Activated B cell treated with CpG ODN at 0.5 μM for 24 hours (primary cell): ENCODE measurements at places on chromosomes 4 and X.

GRCh38 chr4:25723409-25723808 is 67.8 kb downstream of the SLC34A2 start:
- no peak for DNase-seq

- no peak for DNase-seq
Observed at GRCh38 chr4:139857021-139857420, 191.4 kb downstream of the MGST2 start.

- no peak for DNase-seq
Observed at GRCh38 chrX:46354481-46354880, 190.7 kb downstream of the ZNF674 start.

GRCh38 chr4:53349091-53349491 is 16.8 kb downstream of the SCFD2 start:
- no peak for DNase-seq

GRCh38 chrX:136662104-136662503 is 14.1 kb downstream of the CD40LG start:
- DNase-seq: no peak

GRCh38 chrX:108156082-108156481 is 64.5 kb downstream of the ATG4A start:
- DNase-seq: no peak

GRCh38 chr4:146633471-146633800 is 5.3 kb upstream of the POU4F2 start:
- DNase-seq: no peak

DNA sequence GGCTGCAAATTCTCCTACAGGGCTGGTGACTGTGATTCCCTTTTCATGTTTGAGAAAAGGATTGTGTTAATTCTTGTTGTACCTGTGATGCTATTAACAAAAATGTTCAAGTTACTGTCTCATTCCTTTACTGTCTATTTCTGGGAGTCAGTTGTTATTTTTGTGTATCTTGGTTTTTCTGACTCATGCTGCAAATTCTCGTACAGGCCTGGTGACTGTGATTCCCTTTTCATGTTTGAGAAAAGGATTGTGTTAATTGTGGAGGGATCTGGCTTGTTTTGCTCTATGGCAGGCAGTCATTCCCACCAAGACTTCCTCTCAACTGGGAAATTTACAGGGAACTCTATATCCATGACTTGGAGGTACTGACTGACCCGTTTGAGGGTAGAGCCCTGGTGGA is 693.4 kb upstream of the INTU start:
- no peak for DNase-seq

- DNase-seq: no peak
Observed at GRCh38 chrX:73916931-73917667, 354.1 kb downstream of the CHIC1 start.

DNA sequence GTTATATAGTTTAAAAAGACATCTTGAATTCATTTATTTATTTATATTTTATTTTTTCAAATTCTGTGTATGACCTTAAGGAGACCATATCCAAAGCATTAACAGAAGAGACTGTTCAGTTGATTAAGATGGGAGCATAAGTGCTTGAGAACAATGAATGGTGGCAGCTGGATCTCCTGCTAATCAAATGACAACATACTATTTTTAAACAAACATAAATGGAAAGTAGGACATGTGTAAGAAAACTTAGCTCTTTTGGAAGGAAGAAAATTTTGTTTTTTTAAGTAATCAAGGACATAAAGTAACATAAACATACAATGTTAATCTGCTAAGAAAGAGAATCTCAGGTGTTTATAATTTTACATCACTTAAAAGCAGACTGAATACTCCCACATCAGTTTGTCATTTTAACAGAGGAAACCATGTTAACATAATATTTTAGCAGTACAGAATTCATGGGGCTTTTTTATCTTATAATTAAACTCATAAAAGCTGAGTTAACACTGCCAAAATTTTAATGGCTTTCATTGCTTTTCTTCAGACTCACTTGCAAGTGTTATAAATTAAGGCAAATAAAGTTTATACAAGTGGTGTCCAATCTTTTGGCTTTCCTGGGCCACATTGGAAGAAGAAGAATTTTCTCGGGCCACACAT is 95.1 kb downstream of the MAD2L1 start:
- no peak for DNase-seq

DNA sequence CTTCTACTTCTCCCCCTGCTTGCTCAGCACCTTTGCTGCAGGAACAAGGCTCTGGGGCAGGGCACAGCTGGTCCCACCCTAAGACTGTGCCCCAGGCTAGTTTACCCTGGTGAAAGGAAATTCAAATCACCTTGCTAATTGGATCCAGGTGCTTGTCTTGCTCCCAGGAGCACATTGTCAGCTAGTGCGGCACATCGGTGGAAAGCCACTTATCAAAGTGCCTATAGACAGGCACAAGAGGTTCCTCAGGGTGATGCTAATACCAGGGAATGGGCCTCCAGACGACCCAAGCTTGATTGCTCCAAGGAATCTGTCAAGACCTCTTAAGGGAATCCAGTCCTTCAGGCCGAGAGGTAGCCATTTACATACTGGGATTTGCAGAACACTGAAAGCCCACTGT is 64.5 kb upstream of the PRPS1 start:
- no peak for DNase-seq

GRCh38 chr4:87243426-87244053 is 23.1 kb upstream of the KLHL8 start:
- no peak for DNase-seq

DNA sequence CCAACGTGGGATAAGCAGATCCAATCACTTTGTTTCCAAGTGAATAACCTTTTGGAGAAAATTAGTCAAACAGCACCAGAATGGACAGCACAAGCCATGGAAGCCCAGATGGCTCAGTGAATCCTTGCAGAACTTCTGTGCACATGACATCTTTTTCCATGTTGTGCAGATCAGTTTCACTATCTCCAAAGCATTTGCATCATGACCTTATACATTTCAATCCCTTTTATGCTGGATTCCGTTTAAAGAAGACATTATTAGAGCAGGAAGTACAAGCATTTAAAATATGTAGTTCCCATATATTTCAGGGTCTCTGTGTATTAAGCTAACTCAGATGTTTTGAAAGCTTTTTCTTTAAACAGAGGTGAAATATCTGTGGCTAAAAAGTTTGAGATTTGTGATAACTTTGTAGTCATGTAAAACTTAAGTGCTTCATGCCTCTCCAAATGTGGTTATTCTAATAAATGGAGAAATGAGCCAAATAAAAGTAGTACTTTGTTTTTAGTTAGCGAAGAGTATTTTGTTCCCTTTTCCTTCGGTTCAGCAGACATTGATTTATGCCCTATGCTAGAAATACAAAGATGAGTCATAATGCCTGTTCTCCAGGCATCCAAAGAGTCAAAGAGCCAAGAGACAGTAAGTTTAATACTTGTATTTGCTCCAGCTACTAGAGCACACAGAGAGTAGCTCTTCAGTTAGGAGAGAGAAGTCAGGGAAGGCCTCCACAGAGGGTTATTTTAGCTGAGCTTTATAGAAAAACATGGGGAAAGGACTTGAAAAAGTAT is 39.0 kb downstream of the PLAC8 start:
- no peak for DNase-seq

DNA sequence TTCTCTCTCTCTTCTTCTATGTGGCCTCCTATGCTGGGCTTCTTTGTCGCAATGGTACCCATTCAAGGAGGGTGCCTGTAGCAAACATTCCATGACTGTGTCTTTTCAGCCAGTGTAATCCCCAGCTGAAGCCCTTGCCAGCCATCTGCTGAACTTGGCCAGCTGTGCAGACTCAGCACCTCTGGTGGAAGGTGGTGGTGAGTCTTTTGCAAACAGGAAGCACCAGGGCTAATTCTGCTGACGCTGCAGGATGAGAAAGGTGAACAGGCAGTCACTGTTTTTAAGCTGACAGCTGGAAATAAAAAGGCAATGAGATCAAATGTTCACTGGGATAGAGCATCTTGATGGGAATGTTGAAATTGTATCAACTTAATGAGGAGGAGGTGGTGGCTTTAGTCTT is 298.7 kb upstream of the CLNK start:
- DNase-seq: no peak

GRCh38 chr4:146165840-146166239 is 9.7 kb upstream of the LSM6 start:
- no peak for DNase-seq

DNA sequence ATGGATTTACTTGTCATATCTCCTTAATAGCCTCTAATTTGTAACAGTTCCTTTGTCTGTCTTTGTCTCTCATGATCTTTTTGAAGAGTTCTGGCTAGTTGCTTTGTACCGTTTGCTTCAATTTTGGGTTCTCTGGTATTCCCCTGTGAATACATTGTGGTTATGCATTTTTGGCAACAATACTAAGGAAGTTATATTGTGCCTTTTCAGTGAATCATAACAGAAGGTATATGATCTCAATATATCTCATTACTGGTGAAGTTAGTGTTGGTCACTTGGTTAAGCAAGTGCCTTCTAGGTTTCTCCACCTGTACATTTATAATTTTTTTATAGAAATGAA is 48.6 kb downstream of the DCLK2 start:
- no peak for DNase-seq

DNA sequence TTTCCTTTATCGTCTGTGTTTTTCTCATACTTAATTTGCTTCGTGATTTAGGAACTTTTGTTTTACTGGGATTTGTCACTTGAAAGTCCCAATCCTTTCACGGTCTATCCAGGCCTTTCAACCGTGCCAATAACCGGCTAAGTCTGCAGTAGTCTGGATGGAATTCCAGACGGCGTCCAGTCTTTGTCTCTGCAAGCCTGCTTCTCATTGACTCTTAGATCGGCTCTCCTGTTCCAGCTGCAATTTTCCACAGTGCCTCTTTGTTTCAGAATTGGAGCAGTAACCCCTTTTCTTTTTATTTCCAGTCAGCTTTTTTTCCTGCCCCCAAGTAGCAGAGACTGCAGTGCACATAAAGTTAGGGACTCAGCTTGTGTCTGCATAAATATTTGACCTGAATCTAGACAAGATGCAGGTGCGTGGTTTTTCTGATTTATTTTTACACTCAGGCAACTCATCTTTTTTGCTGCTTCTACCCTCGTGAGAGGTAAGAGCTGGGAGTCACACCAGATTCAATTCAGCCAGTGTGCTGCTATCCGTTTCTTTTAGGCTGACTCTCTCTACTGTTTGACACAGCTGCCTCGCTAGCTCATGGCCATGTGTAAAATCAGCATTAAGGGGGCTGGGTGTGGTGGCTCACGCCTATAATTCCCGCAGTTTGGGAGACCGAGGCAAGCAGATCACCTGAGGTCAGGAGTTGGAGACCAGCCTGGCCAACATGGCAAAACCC is 37.4 kb upstream of the DHRSX start:
- no peak for DNase-seq

DNA sequence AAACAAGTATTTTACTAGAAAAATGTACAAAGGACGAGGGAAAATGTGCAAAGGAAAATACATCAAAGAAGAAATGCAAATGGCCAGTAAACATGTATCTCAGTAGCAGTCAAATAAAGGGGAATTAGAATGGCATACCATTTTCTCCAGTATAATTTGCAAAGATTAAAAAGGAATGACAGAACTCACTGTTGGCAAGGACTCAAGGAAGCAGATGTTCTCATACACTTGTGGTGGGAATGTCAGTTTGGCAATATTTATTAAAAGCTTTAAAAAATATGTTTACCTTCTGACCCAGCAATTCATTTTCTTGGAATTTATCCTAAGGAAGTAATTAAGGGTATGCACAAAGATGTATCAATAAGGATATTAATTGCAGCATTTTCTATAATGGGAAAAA is 7.6 kb downstream of the CLCN5 start:
- DNase-seq: no peak

DNA sequence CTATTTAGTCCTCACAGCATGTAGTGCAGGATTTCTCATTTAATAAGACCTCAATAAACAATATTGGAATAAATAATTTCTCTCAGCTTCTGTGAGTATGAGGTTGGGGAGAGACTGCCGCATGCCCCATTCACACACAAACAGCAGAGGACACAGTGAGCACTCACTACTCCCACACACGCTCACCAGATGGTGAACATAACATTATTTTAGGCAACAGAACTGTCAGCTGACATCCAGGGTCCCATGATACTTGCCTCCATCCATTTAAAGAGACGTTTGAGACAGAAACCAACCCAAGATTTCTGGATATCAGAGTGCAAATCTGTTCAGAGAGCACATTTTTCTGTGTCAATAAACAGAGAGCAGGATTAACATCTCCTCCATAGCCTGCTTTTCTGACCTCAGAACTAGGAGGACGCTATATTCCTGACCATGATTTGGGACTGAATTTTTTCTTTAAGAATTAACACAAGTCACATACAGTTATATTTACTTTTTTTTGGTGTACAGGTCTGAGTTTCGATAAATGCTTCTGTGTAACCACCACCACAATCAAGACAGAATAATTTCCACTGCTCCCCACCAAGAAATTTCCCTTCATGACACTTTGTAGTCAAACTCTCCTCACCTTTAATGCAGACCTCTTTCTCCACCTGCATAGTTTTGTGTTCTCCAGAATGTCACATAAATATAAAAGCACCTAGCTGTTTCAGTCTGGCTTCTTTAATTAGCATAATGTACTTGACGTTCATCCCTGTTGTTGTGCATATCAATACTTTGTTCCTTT is 16.7 kb downstream of the GPRIN3 start:
- no peak for DNase-seq

DNA sequence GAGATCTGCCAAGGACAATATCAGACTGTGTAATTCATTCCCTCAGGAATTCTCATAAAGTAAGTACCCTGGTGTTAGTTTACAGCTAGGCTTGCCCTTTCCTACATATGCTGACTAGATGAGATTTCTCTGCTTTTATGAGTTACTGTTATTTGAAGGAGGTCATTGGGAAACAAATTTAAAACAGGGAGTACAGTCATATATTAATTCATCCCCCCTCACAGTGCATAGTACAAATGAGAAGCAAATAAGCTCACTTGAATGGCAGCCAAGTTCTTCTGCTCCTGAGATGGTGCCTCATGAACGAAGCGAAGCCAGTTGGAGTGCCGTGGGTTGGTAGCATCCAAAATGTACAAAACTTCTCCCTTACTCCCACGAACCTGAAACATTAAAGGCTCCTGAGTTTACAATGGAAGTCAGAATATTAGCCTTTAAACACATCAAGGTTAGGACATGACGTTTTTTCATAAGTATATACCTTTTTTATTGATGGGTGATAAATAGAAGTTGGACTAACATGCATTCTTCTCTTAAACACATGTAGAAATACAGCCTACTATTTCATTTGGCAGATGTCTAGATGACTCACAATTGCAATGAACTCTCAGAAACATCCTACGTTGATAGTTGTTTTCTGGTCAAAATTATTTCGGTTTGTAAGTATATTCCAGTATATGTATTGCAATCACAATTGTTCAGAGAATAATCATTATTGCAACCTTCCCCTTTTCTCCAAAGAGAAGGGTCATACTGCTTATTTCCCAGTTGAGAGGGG is 69.2 kb downstream of the PRDM5 start:
- no peak for DNase-seq

GRCh38 chr4:153634738-153635353 is 49.2 kb upstream of the TLR2 start:
- DNase-seq: no peak

- no peak for DNase-seq
Observed at GRCh38 chrX:15373976-15374375, 10.2 kb downstream of the VEGFD start.

- DNase-seq: no peak
Observed at GRCh38 chrX:68929332-68930150, 100.7 kb downstream of the EFNB1 start.

GRCh38 chr4:130008461-130008860 is 912.5 kb downstream of the C4orf33 start:
- no peak for DNase-seq
